ENCODE measurements at places on chromosomes 5 and 9. TPM values are rescaled to one million over a fixed set of nuclear protein-coding genes. Genes with fewer than 3 reads are reported as not detected.

The SYNPO gene
- 9.0 TPM for total RNA-seq

The RBM22 gene
- 36.4 TPM for total RNA-seq

The CMYA5 gene
- total RNA-seq, result 0.16 TPM

The GABRA6 gene
- total RNA-seq, result not detected

The CERT1 gene
- total RNA-seq, result 17.6 TPM

The INSYN2B gene
- 16.3 TPM for total RNA-seq

The FTMT gene
- total RNA-seq, result not detected

The ATG12 gene
- 164 TPM for total RNA-seq

The ORM1 gene
- total RNA-seq, result not detected

The IL13 gene
- not detected for total RNA-seq

The CCL28 gene
- total RNA-seq, result not detected

The TLX3 gene
- total RNA-seq, result not detected

The MIER3 gene
- 32.1 TPM for total RNA-seq

The GDF9 gene
- total RNA-seq, result 2.4 TPM

The DMRT1 gene
- 0.46 TPM for total RNA-seq

The LCNL1 gene
- total RNA-seq, result 0.26 TPM

The CCDC192 gene
- not detected for total RNA-seq

The PLPP7 gene
- total RNA-seq, result 1.0 TPM

The PCAT7 gene
- total RNA-seq, result 2.0 TPM

The CAMK2A gene
- 1.3 TPM for total RNA-seq

The ZNF454 gene
- not detected for total RNA-seq

The PTPDC1 gene
- total RNA-seq, result 11.5 TPM

The OTP gene
- not detected for total RNA-seq

The CDH10 gene
- 0.53 TPM for total RNA-seq

The NEK6 gene
- 35.6 TPM for total RNA-seq

The CDC23 gene
- 69.5 TPM for total RNA-seq

The PLPPR1 gene
- not detected for total RNA-seq

The ABLIM3 gene
- 15.9 TPM for total RNA-seq

The OBP2A gene
- total RNA-seq, result not detected

The DBH gene
- 0.02 TPM for total RNA-seq

The DNAH5 gene
- 2.2 TPM for total RNA-seq

The CATSPER3 gene
- not detected for total RNA-seq

The TMEM167A gene
- total RNA-seq, result 122 TPM

The CA9 gene
- not detected for total RNA-seq

The SPINK4 gene
- not detected for total RNA-seq

The CXCL14 gene
- not detected for total RNA-seq

The ACOT12 gene
- not detected for total RNA-seq

The TLE1 gene
- 12.1 TPM for total RNA-seq

The SLC6A19 gene
- not detected for total RNA-seq

The GPR150 gene
- not detected for total RNA-seq

The ESM1 gene
- total RNA-seq, result 1.4 TPM

The GDA gene
- not detected for total RNA-seq

The TMCO6 gene
- total RNA-seq, result 8.8 TPM

The FGF10 gene
- total RNA-seq, result 0.16 TPM

The EIF4E1B gene
- total RNA-seq, result not detected

The TCF7 gene
- 4.8 TPM for total RNA-seq

The WDR38 gene
- total RNA-seq, result not detected

The PCDHB13 gene
- 1.1 TPM for total RNA-seq

The NXNL2 gene
- 1.2 TPM for total RNA-seq

The ARID3C gene
- 0.19 TPM for total RNA-seq
